ENCODE measurements at places on chromosomes 16 and 17.

DNA sequence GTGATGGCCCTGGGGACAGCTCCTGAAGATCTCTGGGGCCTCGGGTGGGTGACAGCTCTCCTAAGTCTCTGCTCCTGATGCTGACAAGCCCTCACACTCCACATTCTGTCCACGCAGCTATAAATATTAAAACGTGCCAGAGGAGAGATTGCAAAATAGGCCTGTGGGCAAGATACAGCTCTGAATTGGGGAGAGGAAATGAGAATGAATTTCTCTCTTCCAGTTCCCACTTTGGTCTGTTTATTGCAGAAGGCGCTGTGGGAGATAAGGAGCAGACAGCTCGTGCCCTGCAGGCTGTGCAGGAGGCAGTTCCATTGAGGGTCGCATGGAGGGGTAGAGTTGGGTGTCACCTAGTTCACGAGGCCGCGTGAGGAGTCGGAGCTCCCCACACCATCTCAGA is 87.5 kb upstream of the SDK2 start:
- DNase-seq = no peak

GRCh38 chr16:1019231-1020090 is 37.9 kb downstream of the SOX8 start:
- peak; percentile 80 for DNase-seq

- DNase-seq = no peak
These were observed 26.8 kb upstream of the WSCD1 start for GRCh38 chr17:6043405-6043804.

GRCh38 chr17:66671156-66671555 is 163.8 kb upstream of the CACNG5 start:
- no peak for DNase-seq

DNA sequence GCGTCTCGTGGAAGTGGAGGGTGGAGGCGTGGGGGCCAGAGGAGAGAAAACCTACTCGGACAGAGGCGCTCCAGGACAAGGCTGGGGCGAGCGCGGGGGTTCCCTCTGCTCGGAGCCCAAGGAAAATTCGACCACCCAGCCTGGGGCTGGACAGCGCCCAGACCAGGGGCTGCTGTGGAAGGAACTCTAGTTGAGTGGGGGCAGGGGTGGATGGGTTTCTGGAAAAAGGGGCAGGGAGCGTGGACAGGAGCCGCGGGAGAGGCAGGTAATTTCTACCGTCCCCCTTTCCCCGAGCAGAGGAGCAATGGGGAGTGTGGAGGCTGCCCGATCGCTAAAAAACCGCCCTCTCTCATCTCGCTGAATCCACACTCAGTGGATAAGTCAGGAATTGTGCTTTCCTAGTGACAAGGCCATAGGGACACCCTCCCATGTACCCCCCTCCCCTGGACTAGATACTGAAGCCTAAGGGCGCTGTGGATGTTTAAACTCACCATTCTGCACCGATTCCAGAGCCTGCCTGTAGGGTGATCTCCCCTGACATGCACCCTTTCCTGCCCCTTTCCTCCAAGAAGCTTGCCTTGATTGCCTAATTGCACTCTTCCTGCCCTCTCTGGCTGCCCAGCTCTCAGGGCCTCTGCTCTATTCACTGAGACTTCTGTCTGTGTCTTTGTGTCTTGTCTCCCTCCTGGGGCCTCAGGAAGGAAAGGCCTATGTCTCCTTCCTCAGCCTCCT is 90.7 kb upstream of the TMEM97 start:
- DNase-seq = peak; percentile 50

GRCh38 chr17:79217473-79218135 is 143.0 kb downstream of the ENGASE start:
- no peak for DNase-seq

GRCh38 chr17:17205368-17206123 is 587 bp downstream of the PLD6 start:
- DNase-seq = peak; percentile 74

DNA sequence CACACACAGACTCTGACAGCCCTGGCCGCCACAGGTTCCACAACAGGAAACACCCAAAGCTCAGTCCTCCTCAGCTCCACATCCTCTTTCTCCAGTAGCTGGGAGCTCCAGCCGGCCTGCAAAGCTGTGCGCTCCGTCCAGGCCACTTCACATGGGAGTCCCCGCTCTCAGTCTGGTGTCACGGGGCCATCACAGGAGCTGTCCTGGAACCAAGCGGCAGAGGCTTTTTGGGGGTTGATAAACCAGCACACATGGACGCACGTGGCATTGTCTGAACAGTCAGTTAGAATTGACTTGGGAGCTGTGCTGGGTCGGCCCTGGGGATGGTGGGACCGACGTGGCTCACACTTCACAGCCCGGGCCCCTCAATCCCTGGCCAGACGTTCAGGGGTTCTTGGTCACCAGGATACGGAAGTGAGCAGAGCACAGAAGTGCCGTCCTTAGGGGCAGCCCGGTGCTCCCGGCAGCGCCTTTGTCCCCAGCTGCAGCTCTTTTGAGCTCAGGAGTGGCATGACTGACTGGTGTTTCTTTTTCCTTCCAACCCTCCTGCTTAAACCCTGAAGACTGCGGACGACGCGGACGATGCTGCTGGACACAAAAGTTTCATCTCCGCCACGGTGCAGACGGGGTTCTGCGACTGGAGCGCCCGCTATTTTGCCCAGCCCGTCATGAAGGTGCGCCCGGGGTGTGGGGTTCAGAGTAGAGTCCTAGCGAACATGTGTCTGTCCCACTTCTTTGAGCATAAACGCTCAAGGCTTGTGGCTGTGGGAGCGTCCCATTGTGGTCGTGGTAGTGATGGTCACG is 66.6 kb upstream of the CHMP6 start:
- DNase-seq = no peak

DNA sequence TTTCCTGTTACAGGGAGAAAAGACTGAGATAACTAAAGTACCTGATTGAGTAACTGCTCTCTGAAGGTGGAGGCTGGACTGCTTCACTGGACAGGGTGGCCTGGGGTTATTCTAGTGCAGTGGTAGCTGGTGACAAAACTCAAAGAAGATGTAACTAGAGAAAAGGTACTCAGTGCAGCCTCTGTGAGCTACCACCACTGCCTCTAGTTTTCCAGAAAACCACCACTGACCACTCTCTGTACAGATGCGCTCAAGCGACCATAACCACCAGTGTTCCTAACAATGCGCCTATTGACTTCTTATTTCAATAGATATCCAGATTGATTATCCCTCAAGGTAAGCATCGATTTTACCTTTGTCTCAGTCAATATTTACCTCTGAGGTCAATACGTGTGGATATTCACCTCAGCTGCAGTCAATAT is 492.2 kb downstream of the WWOX start:
- DNase-seq = no peak

DNA sequence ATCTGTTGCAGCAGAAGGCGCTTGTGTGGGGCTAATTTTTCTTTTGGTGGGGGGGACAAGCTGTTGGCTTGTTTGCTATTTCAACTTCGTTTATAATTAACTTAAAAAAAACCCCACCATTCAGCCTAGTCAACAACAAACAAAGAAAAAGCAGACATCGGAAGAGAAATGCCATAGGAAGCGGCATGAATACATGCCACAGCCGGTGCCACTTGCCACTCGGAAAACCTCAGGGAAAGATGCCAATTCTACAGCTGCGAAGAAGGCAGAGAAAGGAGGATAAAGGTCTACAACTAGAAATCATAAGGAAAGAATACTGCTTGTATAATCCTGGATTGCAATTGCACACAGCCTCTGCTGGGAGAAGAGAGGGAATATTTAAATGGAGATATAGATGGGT is 254.4 kb upstream of the PMFBP1 start:
- DNase-seq = no peak

DNA sequence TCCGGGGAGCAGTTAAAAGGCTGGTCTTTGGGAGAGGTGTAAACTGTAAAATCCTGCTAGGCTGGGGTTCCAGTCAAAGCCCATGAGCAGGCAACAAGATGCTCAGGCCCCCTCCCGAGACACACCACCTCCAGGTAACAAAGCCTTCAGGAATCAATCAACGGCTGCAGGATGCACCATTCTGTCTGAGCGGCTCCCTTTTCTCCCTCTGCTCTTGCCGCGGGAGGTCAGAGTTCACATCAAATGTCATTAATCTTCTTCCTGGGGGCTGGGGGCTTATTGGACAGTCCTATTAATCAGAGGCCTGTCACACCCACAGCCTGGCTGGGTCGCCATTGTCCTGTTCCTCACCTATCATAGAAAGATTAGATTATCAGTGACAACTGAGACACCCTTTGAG is 11.9 kb upstream of the CCDC182 start:
- DNase-seq = no peak

Data from left forelimb (tissue), 1 donor.